ENCODE measurements at places on chromosomes 11 and 22.
A peak's percentile ranks its signal among the peaks of the same experiment; 100 is the strongest.

GRCh38 chr22:35099883-35100282, 33.9 kb downstream of the ISX start:
- no peaks in the 10 kb centered on the region for H3K27me3 ChIP-seq
- H3K4me1 ChIP-seq: no peaks in the 10 kb centered on the region
- no peak for DNase-seq

- H3K4me1 ChIP-seq: peaks cover 33% of the 10 kb centered on the region
- H3K27ac ChIP-seq: peak overlapping the region; percentile 34
- DNase-seq: no peak
- H3K4me3 ChIP-seq: no peak overlapping the region
Observed at GRCh38 chr11:65468874-65469333, 29.9 kb upstream of the MALAT1 start.

DNA sequence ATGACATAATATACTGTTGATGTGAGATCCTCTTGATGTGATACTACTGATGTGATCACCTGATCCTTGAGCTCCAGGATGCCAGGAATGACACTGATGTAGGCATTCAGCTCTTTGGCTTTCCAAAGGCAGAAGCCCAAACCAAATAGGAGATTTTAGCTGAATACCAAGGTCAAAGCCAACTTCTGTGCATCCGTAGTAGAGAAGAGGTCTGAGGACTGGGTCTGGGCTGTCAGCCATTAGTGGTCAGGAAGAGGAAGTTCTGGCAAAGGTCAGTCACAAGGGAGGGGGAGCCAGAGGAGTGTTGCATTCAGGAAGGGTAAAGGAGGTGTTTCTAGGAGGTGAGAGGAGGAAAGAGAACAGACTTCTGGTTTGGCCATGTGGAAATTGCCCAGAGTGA, 53.4 kb upstream of the PARVG start:
- H3K4me1 ChIP-seq: no peaks in the 10 kb centered on the region
- no peak for DNase-seq
- H3K27ac ChIP-seq: no peak overlapping the region
- H3K36me3 ChIP-seq: no peaks in the 10 kb centered on the region
- no peak overlapping the region for H3K4me3 ChIP-seq

- H3K27ac ChIP-seq: no peak overlapping the region
Observed at GRCh38 chr11:90849312-90849711, 626.5 kb upstream of the CHORDC1 start.

Measured in thoracic aorta (tissue), 2 donors.